Activated CD4-positive, alpha-beta T cell treated with anti-CD3 and anti-CD28 coated beads, Interleukin-2, amount 50 U/mL, for 4 hours (primary cell): ENCODE measurements at places on chromosomes 1 and 21.

DNA sequence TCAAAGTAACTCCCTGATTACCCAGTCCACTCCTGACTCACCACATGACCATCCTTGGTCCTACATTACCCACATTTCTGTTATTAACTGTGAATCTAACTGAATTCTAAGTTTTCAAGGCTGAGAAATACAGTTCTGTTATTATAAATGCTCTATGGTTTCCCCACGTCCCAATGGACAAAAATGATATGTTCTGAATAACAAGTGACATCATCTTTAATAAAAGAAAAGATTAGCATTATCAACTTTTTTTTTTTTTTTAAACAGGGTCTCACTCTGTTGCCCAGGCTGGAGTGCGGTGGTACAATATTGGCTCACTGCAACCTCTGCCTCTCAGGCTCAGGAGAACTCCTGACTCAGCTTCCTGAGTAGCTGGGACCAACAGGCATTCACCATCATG is 59.6 kb downstream of the ZSWIM5 start:
- no peak for DNase-seq

DNA sequence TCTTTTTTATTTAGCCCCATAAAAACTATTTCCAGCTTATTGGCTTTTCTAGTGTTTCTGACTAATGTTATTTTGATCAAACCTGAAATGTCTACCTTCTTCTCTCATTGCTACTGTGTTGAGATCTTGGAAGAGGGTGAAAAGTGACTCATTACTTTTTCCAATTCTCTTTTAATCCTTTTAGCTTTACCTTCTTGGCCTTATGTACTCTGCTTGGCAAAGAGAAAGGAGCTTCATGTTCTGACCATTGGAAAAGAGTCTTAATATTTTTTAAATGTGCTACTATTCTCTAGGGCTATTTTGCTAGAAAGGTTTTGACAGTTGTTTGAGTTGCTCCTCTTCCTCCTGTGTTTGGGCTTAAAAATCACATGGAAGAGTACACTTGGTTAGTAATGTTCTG is 97.8 kb upstream of the CHODL start:
- DNase-seq: no peak

- DNase-seq: no peak
Measured at GRCh38 chr1:199724049-199724448, 303.5 kb upstream of the NR5A2 start.

DNA sequence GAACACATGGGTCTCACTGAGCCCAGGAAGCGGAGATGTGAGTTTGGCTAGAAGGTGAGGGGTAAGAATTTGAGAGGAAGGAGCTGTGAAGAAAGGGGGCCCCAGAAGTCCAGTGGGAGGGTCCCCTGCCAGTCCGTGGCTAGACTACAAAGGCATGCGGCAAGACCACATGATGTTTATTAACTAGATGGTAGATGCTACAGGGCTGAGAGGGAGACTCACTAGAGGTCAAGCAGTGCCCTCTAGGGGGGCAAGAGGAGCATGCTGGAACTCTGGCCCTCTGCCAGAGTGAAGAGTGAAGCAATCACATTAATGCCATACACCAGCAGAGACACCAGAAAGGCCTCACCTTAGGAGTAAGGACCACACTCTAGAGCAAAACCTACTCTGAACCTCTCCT is 12.2 kb downstream of the KIAA0319L start:
- peak; percentile 49 for DNase-seq

DNA sequence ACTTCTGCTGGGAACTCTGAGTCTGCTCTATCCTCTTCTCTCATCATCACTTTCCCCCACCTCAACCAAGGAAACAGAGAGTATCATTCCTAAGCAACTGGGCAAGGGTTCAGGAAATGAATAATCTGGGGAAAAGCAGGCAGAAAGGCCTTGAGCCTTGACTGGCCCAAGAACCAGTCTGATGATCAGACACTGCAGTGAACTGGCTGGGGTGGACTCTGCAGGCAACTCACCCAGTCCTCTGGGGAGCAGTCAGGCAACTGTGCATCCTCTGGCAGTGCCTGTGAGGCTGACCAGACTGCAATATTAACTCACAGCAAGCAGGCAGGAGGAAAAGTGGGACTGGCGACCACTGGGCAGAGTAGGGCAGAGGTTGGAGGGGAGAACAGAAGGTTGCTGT is 991 bp downstream of the ANKRD35 start:
- DNase-seq: no peak

DNA sequence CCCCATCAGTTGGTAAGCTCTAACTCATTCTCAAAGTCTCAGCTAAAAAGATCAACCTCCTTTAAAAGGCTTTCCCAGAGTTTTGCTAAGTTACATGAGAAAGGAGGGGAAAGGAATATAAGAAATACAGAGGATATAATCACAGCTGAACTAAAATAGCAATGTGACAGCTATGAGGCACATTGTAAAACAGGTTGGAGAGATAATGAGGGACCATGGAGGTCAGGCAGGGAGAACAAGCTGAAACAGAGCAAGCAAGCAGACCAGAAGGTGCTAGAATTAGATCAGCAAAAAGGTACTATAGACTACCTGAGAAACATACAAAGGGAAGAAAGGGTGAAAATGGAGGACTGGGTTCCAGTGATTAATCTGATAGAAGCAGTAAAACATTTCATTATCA is 28.5 kb downstream of the GPATCH2 start:
- DNase-seq: no peak

- DNase-seq: no peak
Measured at GRCh38 chr21:40652436-40652835, 194.5 kb downstream of the DSCAM start.

DNA sequence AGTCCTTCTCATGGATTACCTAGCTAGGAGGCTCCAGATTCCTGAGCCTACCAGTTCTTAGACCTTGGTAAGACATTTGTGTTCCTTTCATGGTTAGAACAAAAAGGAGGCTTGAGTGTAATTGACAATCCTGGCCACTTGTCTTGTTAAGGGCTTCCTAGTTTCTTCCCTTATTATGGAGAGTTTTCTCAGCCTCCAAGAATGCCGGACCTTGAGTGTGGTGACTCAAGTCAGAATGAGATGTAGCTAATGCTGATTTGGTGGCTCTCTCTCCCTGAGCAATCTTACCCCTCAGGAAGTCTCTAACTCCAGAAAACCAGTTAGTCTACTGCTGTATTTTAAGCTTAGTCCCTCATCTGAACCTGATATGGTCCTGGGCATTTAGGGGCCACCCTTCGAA is 14.3 kb downstream of the CHI3L2 start:
- no peak for DNase-seq

DNA sequence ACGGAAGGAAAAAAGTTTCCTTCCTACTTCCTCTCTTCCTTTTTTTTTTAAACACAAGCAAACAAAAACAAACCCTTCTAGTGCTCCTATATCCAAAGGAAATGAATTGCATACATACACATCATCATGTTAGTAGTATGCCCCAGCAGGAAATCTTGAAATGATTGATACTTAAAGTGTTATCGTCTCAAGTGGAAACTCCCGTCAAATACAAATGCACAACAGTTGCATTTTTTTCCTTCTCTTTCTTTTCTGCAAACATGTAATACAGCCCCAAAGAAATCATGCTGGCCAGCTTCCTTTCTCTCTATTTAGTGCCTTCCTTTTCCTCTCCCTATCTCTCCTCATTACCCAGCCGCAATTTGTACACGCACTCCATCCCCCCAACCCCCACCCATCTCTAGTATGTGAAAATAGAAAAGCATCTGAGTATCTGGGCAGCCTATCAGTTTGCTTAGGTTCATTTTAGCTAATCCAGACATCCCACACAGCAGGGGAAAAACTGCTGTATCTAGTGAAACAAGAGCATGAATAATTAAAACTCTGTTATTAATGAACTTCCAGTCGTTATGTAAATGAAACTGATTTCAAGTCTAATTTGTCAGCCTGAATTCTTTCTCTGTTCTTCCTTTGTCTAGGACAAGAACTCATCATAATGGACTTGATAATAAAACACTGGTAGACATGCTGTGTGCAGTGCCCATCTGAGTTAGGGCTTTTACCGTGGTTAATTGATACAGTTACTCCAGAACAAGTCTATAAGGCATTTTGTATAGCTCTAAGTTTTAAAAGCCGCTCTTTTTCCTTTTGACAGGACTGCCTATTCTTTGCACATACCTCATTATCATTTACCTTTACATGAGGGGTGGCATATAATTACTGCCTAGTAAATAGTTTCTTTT is 336.5 kb upstream of the ADGRL2 start:
- DNase-seq: no peak

DNA sequence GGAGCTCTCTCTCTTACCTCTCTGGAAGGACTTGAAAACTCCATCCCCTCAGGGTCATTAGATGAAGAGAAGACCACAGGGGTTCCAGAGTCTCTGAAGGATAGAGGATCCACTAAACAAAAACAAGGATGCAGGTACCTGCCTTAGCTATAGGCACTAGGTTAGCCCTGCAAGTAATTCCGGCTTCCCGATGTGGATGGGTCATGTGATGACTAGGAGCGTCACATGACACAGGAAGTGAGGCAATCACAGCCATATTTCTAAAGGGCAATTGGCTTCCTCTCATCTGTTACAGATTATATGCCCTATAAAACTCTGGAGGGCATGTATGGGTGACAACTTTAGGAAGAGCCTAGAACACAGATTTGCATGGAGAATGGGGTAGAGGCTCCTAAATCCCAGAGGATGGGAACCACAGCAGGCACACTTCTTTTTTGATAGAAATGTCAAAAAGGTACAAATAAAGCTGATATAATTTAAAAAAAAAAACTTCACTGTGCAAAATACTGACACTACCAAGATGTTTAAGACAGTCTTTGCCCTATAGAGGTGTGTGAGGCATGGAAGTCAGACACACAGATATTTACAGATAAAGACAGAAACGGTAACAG is 14.1 kb downstream of the ENTREP3 start:
- DNase-seq: peak; percentile 53

DNA sequence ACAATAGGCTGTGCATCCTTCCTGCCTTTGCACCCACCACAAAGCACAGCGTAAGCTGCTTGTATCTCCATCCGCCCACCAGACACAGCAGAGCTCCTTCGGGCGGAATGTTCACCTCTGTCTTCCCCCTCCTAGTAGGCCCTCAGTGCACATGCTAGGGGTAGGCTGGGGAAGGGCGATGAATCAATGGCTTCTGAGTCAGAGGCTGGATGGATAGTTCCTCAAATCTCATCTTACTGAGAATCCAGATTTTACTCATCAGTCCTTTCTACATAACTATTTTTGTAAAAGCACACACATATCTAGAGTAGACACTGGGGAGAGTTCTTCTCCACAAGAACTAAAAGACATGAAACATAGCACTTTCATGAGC is 73.8 kb downstream of the BCAR3 start:
- DNase-seq: no peak
